Left hindlimb (tissue), 1 donor: ENCODE measurements at places on chromosomes 2 and 18.

DNA sequence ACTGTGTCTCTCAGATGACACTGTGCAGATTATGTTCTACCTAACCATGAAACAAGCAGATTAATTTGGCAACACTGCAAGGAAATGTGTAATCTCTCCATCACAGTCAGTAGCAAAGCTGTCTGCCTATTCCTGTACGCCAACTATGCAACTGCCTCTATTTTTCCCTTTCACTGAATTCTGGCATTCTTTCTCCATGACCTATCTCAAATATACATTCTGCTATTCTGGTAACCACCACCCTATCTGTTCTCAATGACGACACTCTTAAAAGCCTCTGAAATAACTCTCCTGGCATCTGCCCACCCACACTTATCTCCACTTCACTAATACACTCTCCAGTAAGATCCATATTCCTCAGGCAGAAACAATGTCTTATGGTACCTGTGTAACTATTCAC, 78.7 kb downstream of the ABCA12 start:
- no peak for DNase-seq

GRCh38 chr2:66547118-66547517, 112.2 kb downstream of the MEIS1 start:
- DNase-seq, result no peak

- peak; percentile 21 for DNase-seq
Observed at GRCh38 chr2:140586379-140586778, 1544.4 kb downstream of the LRP1B start.

DNA sequence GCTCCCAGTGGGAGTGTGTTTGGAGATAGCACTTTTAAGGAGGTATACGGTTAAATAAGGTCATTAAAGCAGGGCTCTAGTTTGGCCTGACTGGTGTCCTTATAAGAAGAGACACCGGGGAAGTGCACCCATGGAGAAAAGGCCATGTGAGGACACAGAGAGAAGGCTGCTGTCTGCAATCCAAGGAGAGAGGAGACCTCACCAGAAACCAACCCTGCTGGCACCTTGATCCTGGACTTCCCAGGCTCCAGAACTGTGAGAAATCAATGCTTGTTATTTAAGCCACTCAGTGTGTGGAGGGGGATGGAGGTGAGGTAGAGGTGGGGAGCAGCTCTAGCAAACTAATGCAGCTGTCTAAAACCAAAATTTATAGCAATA, 62.0 kb downstream of the RPL31 start:
- DNase-seq, result no peak

DNA sequence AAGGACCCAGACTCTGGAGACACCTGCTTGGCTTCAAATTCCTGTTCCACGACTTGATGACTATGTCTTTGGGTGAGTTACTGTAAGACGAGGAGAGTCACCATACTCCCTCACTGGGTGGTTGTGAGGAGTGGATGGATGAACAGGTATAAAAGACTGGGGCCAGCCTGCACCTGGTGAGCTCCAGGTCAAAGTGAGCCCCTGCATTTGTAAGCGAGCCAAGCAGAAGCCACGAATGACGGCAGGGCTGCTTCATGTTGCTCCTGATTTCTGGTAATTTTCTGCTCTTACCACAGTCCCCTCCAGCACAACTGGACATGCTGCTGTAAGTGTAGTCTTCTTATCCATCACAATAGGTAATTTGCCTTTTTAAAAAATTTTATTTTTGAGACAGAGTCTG, 86.6 kb downstream of the POLR1A start:
- DNase-seq, result peak; percentile 13

DNA sequence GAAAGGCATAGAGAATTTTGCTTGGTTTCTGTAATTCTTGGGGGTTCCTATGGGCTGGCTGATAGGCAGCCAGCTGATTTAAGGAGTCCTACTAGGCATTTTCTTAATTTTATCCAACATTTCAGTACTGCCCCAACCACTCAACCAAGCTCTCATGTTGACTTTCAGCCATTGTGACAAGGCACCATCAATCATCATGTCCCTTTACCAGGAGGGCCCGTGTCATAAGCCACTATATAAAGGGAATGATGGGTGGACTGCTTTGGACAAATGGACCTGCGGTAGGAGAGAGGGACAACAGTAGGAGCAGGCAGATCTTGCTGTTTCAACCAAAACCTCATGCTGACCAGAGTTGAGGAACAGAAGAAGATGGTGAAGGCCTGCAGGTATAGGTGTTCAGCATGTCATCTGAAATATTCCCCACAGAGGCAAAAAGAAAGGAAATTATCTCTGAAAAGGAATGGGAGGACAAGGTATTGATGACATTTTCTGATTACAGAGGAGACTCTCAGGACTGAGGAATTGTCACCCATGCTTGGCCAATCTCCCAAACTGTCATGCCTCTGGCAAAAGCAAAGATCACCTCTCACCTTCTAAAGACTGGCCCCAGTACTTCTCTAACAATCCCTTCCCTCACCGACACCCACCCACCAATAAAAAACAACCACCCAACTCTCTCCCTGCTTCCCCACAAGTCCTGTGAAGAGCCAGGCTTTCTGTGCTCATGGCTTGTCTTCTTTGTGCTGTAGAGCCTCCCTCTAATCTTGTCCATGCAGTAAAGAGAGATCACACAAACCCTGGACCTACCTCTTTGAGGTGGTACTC, 10.9 kb upstream of the TNP1 start:
- DNase-seq, result no peak

GRCh38 chr18:57544936-57545660, 41.4 kb downstream of the FECH start:
- DNase-seq, result no peak

- DNase-seq, result no peak
Observed at GRCh38 chr2:97712693-97713295, 582 bp upstream of the ZAP70 start.

DNA sequence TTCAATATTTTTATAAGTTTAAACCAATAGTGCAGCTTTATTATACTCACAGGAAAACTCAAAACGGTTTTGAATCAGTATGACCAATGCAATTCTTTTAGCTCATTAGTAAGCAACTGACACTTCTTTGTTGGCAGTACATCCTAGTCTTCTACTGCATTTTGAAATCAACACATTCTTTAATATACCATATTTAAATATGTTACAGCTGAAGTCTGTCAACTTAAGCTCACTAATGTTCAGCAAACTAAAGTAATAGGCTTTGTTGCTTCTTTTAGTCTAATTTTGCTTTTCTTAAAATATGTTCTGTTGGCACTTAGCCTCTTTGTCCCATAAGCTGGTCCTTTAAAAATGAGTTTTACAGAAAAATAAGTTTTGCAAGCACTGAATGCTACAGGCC, 55.4 kb upstream of the CCBE1 start:
- no peak for DNase-seq

GRCh38 chr2:18836436-18836835, 247.1 kb upstream of the NT5C1B start:
- no peak for DNase-seq

DNA sequence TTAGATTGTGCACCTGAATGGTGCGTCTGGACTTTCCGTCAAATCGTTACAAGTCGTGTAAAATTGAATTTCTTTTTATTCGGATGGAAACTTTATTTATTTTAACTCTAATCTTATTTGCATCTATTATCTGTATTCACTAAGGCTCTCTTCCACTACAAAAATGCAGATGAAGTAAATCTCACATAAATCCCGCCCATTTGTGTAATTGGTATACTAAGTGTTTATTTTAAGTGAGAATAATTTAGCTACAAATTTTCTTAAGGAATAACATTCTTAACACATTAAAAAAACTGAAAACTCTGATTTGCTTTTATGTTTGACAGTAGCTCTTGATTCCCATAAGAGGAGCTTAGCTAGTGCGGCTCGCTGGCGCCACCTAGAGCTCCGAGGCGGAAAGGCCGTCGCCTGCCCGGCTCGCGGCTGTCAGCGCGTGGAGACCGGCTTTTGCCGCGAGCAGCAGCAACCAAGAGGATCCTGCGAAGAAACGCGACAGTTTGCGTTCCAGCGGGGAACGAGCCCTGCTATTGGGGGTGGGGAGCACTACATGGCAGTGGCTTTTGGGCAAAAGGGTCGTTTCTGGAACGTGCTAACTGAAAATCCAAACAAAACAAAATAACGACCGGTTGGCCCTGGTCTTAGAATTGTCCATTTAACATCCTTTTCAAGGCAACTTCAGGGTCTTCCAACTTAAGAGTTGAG, 6.7 kb downstream of the SP9 start:
- DNase-seq, result peak; percentile 91

- DNase-seq, result no peak
Observed at GRCh38 chr18:24837066-24837465, 376.6 kb downstream of the HRH4 start.

- no peak for DNase-seq
Observed at GRCh38 chr18:10074110-10074509, 160.3 kb downstream of the VAPA start.

- no peak for DNase-seq
Observed at GRCh38 chr2:2826621-2827020, 495.5 kb upstream of the MYT1L start.

- no peak for DNase-seq
Observed at GRCh38 chr2:216901273-216901672, 41.4 kb upstream of the TNP1 start.

DNA sequence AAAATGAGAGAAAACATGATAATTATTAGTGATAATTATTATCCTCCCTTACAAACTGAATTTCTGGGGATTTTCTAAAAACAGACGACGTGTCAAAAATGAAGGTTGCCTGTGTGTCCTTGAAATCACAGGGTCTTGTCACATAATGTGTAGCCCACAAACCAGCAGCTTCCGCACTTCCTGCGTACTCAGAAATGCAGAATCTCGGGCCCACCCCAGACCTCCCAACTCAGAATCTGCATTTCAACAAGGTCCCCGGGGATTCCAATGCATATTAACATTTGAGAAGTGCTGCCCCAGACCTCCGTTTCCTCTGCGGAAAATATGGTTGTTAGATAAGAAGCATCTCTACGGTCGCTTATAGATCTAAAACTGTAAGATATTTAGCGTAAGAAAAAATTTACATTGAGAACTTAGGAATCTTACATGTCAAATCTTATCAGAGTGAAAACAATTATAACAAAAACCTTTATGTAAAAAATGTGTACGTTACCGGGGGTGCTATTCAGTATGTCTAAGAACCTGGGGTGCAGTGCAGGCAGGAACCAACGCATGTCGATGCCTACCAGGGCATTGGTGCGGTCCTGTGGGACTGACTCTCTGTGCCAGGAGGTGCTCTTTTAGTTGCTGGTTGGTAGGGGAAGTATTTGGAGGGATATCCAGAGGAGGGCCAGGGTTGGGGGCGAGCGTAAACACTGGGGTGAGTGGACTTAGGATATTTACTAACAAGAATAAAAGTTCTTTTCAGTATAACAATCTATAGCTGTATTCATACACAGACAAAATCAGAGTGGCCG, 15.2 kb downstream of the CDKL4 start:
- peak; percentile 38 for DNase-seq
